GM12892 (cell line): ENCODE measurements at places on chromosomes 4 and X.

- DNase-seq, result no peak
Observed at GRCh38 chrX:12881914-12882313, 15.0 kb downstream of the TLR7 start.

DNA sequence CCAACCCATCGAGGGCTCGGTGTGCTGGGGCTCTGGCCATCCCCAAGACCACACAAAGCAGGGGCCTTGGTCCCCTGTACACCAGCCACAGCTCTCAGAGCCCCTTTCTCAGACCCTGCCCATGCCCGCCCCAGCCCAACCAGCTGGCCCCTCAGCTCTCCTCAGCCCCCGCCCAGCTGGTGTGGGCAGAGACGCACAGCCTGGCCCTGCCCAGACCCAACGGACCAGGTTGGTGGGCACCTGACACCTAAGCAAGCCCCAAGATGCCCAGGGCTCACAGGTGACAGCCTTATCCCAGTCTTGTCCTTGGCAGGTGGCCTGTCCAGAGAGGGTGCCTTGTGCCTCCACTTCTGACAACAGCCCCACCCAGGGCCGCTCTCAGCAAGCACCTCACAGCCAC is 42.4 kb downstream of the FAM53A start:
- no peak for DNase-seq

GRCh38 chr4:40333921-40334352 is 1.2 kb upstream of the CHRNA9 start:
- no peak for DNase-seq

DNA sequence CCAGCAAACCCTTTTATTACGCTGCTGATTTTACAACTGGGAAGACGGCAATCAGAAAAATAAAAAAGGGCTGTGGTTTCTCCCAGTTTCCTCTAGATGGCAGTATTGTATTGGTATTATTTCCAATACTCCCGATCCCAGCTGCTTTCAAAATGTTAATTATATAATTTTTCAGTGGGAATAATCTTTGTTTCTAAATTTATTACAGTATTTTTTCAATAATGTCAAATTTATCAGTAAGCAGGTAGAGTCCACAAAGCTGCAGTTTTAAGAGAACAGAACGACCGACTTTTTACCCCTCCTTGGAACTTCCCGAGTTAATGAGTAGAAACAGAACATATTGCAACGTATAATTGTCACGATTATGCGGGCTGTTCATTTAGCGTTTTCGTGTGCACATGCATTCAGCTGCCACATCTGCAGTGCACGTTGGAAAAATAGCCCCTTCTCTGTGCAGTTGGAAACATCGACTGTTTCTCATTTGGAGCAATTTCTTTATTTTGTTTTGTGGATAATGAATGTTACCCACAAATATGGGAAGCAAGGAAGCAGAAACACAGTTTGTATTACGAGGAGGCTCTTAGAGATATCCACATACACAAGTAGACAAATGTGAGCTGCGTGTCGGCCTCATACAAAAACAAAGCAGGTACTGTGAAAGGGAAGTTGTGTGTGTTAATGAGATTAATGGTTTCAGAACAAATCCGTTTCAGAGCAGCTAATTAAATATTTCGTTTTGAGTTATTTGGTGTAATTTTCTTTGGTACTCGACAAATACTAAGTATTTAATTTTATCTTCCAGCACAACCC is 188.0 kb downstream of the STIM2 start:
- DNase-seq, result peak; percentile 13

GRCh38 chr4:48958582-48958981 is 27.5 kb upstream of the CWH43 start:
- no peak for DNase-seq

DNA sequence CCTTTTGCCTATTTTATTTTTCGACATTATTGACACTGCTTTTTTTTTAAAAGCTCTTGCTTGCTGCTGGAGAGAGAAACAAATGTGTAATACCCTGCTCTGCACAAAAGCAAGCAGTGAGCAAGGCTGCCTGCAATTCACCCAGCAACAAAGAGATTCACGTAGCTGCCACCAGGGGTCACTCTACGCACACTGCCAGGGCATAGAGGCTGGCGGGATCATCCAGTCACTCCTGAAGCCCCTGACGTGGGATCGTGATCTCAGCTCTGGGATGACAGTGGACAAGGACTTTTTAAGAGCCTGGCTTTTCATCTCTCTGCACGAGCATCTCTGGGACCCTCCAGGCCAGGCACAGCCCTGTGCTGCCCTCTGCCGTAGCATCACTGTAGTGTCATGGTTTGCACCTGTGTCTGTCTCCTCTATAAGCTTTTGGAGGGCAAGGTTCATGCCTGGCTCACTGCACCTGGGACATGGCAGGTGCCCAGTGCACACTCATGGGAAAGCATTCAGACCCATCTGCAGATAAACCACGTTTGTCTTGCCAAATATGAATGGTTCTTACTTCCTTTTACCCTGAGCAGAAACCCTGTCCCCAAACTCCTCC is 19.8 kb downstream of the C4orf50 start:
- DNase-seq, result peak; percentile 56

GRCh38 chr4:40321574-40322275 is 13.4 kb upstream of the CHRNA9 start:
- DNase-seq, result no peak

DNA sequence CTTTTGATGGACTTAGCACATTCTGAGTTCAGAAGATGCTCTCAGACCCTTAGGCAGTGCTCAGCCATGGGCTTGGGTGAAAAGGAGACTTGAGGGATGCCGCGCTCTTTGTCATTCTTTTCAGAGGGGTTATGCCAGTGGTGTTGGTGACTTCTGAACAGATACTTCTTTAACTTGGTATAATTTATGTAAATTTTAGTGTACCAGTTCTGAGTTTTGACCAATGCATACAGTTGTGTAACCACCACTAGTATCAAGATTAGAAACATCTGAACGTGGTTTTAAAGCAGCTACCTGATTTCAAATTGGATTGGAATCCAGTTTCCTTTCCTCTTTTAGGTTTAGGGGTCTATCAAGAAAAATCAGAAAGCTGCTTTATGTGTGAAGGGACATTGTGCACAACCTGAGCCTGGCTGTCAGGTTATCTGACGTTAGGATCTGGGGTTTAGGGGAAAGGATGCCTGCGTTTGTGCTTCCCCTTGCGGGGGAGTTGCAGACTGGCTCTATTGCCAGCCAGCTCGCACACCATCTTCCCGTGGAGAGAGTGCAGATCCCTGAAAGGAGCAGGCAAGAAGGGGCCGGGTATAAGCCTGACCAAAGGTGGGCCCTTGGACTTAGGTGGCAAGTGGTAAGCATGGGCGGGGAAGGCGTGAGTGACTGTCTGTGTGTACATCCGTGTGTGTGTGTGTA is 19.0 kb downstream of the SMS start:
- no peak for DNase-seq

DNA sequence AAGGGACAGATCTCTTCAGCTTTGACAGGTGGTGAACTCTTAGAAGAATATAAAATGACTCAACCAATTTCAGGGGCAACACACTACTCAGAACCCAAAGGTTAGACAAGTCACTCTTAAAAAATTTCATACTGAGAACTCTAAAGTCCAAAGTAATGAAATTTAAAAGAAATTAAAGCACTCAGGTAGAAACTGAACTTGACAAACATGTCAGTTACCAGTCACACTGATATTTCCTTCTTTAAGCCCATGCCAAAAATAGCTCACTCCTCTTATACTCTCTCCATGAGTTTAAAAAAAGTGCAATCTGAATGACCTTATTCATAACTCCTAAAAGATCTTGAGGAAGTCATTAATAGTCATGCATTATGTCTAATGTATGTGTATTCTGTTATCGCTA is 40.3 kb downstream of the AMMECR1 start:
- DNase-seq, result no peak

- DNase-seq, result no peak
Observed at GRCh38 chr4:5773271-5773555, 62.2 kb downstream of the EVC start.

DNA sequence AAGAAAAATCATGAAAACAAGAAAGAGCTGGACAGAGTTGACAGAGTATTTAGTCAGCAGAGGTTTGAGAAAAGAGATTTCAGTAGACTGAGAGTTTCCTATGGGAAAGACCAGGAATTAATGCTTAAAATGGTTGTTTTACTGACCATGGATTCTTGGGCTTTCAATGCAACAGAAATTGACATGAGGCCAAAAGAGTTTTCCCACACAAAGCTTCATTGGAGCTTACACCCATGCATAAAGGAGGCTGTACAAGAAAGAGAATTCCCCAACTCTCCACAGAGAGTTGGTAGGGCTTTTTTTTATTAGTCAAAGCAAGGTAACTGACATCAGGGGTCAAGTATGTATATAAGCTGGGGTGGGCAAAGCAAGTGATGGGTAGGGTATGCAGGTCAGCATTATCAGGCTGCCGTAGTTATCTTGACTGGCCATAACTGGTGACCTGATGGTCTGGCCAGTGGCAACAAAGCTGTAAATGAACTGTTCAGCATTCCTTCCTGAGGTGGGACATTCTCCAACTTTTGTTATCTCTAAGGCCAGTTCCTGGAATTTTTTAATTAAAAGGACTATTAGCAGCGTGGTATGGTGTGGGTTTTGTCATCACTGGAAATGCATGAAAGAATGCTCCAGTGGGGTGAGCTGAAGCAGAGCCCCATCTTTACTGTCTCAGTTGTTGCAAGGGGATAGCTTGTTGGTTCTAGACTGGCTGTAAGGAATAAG is 117.0 kb downstream of the ADAM29 start:
- DNase-seq, result no peak

GRCh38 chr4:105709081-105709450 is 482 bp downstream of the GSTCD start:
- peak; percentile 11 for DNase-seq

DNA sequence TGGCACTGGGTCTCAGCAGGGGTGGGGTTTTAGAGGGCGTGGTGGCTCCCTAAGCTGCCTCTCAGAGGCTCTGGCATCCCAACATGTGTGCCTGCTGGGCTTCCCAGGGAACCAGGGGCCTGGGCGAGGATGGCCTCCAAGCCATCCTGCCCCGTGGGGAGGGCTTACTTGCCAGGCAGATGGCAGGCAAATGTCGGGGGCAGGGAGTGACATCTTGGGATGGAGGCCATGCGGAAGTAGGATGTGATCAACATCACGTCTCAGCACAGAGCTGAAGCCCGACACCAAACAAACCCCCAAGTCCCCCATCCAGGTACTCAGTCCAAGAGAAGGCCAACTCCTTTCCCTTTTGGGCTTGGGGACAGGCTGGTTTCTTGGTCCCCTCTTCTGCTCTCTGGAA is 4.7 kb downstream of the L1CAM start:
- no peak for DNase-seq

GRCh38 chr4:99723612-99724011 is 66.0 kb upstream of the C4orf54 start:
- DNase-seq, result no peak

DNA sequence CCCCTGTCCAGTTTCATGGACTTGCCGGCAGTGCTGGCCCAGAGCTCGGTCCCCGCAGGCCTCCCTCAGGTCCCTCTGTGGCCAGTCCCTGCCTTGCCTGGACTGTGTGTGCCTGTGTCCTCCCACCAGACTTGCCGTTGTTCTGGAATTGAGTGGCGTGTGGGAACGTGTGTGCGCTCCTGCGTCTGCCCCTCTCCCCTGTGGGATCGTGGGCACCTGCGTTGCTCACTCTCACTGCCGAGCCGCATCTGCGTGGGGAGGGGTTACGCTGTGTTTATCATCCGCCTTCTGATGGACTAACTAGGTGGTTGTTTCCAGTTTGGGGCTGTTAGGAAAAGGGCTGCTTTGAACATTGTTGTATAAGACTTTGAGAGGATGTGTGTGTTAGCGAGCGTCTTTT is 21.2 kb downstream of the PCGF3 start:
- DNase-seq, result no peak

- no peak for DNase-seq
Observed at GRCh38 chr4:64144994-64145393, 264.3 kb downstream of the TECRL start.

- DNase-seq, result no peak
Observed at GRCh38 chr4:99210789-99211188, 8.3 kb downstream of the ADH6 start.

DNA sequence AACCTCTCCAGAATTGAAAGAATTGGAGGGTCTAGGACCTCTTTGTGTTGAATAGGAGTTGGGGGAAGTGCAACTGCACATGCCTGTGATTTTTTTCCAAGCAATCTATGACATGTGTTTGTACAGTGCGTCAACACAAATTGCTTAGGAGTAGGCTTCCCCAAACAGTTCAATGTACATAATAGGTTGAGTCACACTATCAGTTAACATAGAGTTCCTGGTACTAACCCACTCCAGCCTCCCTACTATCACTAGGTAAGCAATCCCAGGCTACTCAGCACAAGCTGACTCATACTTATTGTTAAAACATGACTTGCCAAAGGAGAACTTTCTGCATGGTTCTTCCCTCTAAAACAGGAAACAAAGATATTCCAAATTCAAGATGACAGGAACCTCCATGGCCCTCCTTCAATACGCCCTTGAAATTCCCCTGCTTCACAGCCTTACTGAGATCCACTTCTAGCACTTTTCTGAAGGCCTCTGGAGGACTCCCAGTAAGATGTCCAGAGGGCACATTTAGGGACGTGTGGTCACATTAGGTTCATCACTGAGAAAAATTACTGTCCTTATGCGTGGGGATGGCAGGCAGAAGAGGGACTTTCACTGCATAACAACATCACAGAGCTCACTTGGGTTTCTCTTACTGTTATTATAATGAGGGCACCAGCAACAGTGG is 8.4 kb upstream of the VSIG1 start:
- no peak for DNase-seq

GRCh38 chrX:53714580-53715345 is 28.2 kb upstream of the HUWE1 start:
- no peak for DNase-seq

GRCh38 chrX:132207996-132208395 is 11.3 kb downstream of the RAP2C start:
- no peak for DNase-seq

DNA sequence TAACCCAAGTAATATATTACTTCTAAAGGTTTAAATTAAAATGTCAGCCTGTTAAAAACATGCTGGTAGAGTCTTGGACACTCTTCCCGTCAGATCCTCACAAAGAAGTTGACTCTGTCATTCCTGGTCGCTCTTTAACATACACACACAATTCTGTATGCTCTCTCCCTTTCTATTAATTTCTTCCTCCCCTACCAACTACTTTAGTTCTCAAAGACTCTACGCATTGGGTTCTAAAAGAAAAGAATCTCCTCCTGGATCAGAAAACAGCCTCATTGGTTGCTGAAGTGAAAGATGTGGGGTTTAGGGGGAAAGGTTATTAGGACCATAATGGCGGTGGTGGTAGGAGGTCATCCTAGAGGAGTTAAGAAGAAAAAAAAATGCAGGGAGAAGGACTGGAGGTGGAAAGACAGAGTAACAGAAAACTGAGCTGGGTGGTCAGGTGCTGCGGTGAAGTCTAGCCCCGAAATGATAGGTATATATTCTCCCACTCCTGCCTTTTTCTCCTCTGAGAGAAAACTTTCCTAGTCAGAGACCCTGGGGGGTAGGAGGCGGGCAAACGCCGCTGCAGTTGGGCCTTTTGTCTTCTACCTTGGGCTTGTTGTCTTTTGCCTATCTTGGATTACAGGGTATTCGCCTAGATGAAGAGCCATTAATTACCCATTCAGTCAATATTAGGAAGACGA is 5.2 kb upstream of the PITX2 start:
- no peak for DNase-seq

GRCh38 chr4:81664079-81664478 is 192.4 kb upstream of the RASGEF1B start:
- DNase-seq, result no peak
